Astrocyte of the hippocampus (primary cell): ENCODE measurements at places on chromosomes 3 and 15.

DNA sequence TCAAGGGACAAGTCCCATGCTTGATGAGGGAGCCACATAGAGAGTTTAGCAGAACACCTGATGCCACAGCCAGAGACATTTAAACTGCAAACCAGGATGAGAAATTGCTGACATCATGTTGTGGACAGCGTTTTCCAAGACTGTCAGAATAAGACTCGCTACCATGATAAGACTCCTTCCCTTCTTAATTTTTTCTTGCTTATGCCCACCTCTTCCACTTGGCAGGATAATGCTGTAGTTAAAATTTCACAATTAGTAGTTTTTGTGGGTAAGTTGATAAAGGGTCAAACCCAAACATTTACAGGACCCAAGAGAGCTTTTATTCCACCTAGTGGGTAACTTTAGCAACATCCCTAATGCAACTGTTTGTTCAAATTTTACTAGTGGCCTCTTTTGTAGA lies 3.0 kb upstream of the PIAS1 start:
- DNase-seq: no peak

DNA sequence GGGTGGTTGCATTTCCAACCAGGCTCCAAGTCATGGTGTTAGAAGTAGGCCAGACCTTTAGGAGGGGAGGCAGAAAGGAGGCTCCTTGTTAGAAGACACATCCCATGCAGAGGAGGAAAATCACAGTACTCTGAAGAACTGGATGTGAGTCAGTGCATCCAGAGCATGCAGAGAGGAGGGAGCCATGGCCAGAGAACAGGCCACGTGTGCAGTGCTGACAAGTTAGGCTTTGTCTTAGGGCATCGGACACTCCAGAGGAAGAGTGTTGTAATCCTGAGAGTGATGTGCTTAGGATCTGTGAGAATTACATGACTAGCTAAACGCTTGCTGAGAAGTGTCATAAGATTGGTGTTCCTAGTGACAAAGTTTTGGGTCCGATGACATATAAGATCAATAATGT lies 456.5 kb upstream of the THRB start:
- DNase-seq: no peak

DNA sequence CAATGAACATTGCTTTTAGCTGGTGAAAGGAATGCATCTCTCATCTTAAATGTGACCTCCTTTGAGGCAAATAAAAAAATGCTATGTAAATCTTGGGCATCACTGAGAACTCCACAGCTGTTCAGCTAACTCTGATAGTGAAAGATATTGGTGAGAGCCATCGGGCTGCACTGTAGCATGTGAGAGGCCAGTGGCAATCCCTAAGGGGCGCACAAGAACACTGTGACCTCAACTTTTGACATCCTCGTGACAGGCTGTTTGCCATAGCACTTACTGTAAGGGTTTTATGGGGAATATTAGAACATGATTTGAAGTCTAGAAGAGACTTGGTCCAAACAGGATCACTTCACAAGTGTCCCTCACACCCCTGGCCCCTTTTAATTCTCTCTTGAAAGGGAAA lies 697.9 kb downstream of the MCTP2 start:
- no peak for DNase-seq

GRCh38 chr3:37862903-37863815 lies 1.5 kb downstream of the CTDSPL start:
- peak; percentile 32 for DNase-seq

DNA sequence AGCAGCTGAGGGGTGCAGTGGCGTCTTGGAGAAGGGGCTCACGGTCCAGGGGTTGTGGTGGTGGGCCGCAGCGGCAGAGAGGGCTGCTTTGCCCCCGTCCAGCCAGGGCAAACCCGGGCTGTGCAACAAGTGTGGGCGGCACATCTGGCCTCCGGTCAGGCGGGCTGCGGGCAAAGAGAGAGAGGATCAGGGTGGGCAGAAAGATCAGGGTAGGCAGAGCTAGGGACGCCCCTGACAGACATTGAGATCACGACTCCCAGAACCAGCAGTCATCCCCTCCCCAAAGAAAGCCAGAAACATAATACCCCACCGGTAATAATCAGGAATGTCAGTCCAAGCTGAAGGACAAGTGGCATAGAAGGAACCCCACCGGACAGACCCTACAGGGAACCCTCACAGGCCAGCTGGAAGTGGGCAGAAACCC lies 6.8 kb downstream of the GATA2 start:
- DNase-seq: no peak

- no peak for DNase-seq
Observed at GRCh38 chr3:127940116-127940515, 25.1 kb downstream of the KBTBD12 start.

- peak; percentile 71 for DNase-seq
Observed at GRCh38 chr3:14598143-14598569, 53.4 kb upstream of the CCDC174 start.

- no peak for DNase-seq
Observed at GRCh38 chr15:69809421-69809820, 288.3 kb downstream of the TLE3 start.

GRCh38 chr15:61364871-61365270 lies 135.8 kb upstream of the RORA start:
- DNase-seq: no peak

- DNase-seq: peak; percentile 43
Observed at GRCh38 chr3:47404431-47404876, 23.6 kb downstream of the PTPN23 start.

DNA sequence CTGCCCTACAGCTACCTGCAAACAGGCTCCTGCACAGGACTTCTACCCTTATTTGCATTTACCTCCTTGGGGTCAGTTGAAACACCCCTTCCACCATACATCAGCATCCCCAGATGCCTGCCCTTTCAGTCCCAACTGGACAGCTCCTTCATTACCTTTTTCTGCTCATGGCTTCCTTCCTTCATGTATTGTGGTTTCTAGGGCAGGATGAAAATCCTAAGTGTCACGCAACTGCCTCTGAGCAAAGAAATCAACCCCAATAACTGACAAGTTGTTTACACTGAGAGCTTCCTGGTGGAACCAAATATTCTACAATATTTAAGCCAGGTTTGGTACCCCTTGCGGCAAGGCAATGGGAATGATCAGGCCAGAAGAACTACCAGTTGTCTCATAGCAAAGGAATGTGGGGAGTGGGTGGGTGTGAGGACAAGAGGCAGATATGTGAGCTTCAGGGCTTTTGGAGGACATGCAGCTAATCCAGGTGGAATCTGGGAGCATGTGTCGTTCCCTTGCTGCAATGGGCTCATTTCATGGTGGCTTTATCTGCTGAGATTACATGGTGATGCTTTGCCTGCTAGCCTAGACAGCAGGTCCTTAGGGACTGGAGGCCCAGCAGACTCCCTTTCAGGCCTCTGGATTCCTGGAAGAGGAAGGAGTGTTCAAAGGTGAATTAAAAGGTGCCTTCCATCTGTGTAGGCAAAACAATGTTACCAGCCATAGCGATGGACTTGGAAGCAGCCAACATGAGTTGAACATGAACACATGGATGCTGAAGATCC lies 34.9 kb downstream of the PPCDC start:
- DNase-seq: no peak

DNA sequence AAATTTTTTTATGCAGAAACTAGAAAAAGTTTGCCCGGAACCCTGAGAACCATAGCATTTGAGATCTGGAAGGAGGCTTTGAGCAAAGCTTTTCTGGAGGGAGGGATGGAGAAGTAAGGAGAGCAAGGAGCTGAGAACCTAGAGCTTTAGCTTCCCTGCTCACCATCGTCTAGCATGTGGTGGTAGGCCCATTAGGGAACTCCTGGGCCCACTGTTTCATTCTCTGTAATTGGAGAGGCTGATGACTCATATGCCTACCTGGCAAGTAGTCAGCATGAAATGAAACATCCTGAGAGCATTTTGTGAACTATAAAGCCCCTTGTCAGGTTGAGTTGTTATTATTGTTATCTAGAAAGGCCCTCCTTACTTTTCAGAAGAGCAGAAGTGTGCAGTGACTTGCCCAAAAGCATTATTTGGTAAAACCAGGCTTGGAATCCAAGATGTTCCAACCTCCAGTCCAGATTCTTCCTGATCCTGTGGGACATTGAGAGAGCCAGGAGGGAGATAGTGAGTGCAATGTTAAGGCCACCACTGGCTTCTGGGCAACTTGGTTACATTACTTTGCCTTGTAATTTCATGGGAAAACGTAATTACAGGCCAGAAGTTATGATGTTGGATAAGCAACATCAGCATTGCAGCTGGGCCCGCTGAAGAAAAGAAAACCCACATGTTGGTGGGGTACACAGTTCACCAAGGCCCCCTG lies 104.5 kb upstream of the BFSP2 start:
- peak; percentile 86 for DNase-seq

- no peak for DNase-seq
Observed at GRCh38 chr3:22627993-22628499, 575.1 kb upstream of the UBE2E2 start.

DNA sequence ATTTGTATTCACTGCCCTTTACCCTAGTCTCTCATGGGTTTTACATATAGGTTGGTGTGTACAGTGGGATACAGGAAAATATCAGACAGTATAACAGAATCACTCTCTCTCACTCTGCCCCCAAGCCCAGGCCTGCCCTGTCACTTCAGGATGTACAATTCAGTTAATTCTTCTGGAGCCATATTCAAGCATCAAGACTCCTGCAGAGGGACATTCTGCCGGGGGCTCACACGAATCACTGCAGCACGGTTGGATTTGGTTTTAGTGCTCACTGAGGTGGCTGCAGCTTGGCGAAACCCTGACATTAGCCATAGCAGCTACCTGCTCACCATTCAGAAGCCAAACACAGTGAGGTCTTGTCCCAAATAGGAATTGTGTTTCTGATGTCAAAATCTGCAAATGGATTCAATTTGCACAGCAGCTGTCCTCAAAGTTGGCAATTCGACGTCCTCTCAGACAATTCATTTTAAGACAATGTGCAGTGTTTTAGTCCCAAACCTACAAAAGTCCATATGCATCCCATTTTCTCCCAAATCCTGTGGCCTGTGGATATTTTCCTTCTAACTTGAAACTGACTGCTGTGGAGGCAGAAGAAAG lies 82.9 kb downstream of the CHSY1 start:
- no peak for DNase-seq

DNA sequence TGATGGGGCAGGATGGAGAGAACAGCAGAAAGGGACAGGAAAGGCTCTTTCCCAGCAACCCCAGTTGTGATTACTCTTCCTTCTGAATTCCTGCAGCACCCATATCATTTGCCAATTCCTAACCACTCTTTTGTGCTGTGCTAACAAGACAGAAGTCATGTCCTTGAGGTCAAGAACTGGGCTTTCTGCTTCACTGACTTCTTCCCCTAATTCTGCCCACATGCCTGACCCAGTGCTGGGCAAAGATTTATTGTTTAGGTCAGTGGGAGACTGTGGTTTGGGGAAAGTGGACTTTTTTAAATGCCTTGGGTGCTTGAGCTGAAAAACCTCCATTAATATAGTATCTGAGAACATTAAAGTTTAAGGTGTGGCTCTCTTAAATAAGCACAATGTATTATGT lies 4.2 kb upstream of the EFCAB12 start:
- DNase-seq: peak; percentile 29

DNA sequence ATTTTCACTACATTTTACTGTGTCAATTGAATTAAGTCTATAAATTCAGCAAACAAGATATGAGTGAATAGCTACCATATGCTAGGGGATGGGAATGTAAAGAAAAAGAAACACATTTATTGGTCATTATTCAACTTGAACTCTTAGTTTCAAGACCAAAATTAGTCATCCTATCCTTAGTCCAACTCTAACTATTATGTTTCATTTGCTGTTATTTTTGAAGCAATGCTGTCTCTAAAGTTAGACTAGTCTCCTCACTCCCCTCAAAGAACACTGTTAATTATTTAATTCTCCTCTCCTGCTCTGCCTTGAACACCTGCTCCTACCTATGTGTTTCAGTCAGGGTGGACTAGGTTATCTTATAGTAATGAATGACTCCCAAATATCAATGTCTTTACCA lies 920.9 kb downstream of the TUSC7 start:
- DNase-seq: no peak

GRCh38 chr3:58095603-58096138 lies 87.4 kb downstream of the FLNB start:
- DNase-seq: no peak

DNA sequence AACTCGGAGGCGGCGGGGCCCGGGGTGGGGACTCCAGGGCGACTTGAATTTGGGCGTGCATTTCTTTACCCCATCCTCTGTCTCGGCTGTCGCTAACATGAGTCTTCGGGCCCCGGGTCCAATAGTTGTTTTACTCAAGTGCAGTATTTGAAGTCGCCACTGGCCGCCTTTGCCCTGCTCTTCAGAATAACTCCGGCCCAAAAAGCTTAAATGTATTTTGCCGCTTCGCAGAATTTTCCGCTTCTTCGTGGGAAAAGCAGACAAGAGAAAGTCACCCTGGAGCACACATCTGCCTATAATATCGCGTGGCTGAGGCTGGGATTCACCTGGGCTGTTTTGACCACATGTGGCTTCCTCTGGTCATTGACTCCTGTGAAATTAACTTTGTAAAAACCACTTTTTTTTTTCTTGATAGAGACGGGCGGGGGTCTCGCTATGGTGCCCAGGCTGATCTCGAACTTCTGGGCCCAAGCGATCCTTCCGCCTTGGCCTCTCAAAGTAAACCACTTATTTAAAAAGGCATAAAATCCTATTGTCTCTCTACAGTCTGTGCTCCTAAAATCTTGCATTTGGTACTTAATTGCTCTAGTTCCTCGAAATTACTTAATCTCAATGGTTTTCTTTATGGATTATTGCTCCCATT lies 676 bp downstream of the CNOT10 start:
- DNase-seq: no peak

GRCh38 chr3:133463347-133463860 lies 63.5 kb downstream of the BFSP2 start:
- no peak for DNase-seq

DNA sequence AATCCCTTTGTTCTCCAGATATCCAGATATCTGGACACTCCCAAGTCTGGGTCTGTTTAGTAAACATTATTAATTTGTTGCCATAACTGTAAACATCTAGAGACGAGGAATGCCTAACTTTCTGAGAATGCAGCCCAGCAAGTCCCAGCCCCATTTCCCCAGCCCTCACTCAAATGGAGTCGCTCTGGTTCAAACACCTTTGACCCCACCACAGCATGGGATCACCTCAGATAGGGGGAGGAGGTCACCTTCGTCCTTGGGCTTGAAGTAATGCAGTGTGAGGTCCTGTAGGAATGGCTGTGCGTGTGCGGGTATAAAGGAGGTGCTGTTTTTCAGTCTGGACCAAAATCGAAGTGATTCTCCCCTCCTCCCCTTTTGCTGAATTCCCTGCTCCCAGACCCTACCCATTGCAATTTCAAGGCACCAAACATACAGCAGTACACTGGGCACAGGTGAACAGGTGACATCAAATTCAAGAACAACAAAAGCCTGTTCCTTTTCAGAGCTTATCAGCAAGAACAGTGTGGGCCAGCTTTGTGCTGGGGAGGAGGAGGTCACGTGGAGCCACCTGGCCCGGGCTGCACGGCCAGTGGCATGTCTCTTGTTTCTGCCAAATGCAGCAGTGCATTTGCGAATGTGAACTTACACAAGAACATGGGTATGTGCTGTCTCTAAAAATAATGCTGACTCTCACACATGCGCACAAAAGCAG lies 57.5 kb upstream of the TRPM1 start:
- DNase-seq: no peak

GRCh38 chr3:57756528-57757401 lies 656 bp downstream of the SLMAP start:
- peak; percentile 79 for DNase-seq

GRCh38 chr3:5194801-5195509 lies 7.4 kb downstream of the EDEM1 start:
- DNase-seq: peak; percentile 67
